ENCODE measurements at places on chromosomes 4 and X. TPM values are rescaled to one million over a fixed set of nuclear protein-coding genes. Genes with fewer than 3 reads are reported as not detected.

RBM46 gene
- not detected for total RNA-seq

ITGB1BP2 gene
- 3.9 TPM for total RNA-seq

ETDA gene
- total RNA-seq: not detected

GPM6B gene
- total RNA-seq: not detected

FAM47A gene
- total RNA-seq: not detected
